ENCODE measurements at places on chromosomes 6 and 20.

DNA sequence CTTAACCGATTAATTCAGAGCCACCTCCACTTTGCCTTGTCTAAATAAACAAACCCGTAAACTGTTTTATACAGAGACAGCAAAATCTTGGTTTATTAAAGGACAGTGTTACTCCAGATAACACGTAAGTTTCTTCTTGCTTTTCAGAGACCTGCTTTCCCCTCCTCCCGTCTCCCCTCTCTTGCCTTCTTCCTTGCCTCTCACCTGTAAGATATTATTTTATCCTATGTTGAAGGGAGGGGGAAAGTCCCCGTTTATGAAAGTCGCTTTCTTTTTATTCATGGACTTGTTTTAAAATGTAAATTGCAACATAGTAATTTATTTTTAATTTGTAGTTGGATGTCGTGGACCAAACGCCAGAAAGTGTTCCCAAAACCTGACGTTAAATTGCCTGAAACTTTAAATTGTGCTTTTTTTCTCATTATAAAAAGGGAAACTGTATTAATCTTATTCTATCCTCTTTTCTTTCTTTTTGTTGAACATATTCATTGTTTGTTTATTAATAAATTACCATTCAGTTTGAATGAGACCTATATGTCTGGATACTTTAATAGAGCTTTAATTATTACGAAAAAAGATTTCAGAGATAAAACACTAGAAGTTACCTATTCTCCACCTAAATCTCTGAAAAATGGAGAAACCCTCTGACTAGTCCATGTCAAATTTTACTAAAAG lies 2.7 kb downstream of the FOXC1 start:
- DNase-seq: no peak

- DNase-seq: no peak
These were observed 6.4 kb upstream of the FAM217A start for GRCh38 chr6:4085332-4085700.

DNA sequence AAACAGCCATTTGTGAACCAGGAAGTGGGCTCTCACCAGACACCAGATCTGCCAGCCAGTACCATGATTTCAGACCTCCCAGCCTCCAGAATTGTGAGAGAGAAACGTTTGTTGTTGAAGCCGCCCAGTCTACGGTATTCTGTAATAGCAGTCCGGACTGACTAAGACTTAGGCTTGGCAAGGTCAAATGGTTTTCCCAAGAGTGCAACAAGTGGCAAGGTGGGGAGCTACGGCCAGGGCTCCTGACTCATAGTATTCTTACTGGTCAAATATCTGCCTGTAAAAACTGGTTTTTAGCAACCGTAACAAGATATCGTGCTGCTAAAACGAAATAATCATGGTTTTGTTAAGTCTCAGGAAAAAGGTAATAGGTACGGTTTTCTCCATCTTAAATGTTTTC lies 37.8 kb downstream of the MCUR1 start:
- no peak for DNase-seq

DNA sequence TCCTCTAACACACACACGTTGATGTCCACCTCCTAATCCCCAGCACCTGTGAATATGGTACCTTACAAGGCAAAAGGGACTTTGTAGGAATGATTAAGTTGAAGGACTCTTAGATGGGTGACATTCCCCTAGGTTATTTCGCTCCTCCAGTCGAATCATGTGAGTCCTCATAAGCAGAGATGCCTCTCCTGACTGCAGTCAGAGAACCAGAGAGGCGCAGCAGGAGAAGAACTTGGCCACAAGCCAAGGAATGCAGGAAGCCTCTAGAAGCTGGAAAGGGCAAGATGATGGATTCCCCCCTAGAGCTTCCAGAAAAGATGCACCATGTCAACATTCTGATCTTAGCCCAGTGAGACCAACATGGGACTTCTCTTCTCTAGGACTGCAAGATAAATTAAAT lies 133.1 kb upstream of the PTPRT start:
- no peak for DNase-seq

GRCh38 chr6:15879371-15880261 lies 216.8 kb upstream of the DTNBP1 start:
- peak; percentile 56 for DNase-seq

- no peak for DNase-seq
These were observed 3.1 kb downstream of the SYNJ2 start for GRCh38 chr6:157984686-157985225.

Data from foreskin melanocyte (primary cell).